ENCODE measurements at places on chromosomes 11 and 22.

GRCh38 chr11:78722786-78723185 lies 148.1 kb upstream of the NARS2 start:
- no peak for DNase-seq

- no peak for DNase-seq
Observed at GRCh38 chr11:113932788-113933187, 28.2 kb downstream of the HTR3B start.

DNA sequence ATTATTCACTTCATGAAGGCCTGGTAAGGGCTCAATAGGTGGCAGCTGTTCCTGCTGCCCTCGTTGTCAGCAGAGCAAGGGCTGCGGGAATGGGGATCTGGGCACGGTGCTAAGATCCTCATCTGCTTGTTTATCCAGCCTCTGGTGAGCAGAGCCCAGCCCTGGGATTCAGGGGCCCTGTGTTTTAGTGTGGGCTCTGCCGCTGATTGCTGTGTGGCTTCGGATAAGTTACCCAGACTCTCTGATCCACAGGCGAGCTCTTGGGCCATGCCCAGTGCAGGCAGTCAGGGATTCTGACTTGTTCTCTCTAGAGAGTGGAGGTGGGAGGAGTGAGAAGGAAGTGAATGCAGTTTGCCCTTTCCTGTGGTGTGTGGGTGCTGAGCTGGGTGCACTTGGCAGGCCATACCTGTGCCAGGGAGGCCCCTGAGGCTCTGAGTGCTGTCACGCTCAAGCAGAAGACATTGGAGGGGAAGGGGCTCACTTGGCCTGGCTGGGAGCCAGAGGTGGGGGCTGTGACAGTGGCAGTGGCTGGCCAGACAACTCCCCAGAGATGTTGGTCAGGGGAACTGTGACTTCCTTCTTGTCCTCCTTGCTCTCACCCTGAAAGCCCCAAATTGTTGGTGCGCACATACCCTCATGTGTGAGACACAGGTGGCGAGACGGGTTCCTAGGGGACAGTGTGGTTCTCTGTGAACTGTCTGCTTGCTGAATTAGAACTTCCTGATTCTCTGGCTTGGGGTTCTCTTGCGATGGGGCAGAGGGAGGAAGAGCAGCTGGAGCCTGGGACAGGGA lies 43.7 kb downstream of the CD82 start:
- DNase-seq: no peak

- DNase-seq: no peak
Observed at GRCh38 chr11:75597636-75598035, 35.6 kb downstream of the SERPINH1 start.

- no peak for DNase-seq
Observed at GRCh38 chr11:123318623-123319022, 111.4 kb upstream of the GRAMD1B start.

DNA sequence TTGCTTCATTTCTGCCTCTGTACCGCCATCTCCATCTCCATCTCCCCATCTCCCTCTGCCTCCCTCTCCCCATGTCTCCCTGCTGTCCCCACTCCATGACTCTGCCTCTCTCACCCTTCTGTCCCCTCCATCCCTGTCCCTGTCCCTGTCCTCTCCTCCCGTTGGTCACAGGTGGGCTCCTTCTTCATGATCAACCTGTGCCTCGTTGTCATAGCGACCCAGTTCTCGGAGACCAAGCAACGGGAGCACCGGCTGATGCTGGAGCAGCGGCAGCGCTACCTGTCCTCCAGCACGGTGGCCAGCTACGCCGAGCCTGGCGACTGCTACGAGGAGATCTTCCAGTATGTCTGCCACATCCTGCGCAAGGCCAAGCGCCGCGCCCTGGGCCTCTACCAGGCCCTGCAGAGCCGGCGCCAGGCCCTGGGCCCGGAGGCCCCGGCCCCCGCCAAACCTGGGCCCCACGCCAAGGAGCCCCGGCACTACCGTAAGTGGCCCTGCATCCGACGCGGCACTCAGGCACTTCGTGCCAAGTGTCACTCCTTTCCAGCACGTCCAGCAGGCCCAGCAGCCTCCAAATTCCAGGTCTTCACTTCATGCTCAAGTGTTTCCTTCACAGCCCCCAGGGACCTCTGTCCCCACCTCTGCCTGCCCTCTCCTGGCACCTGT lies 76.0 kb downstream of the CACNA1I start:
- DNase-seq: no peak

DNA sequence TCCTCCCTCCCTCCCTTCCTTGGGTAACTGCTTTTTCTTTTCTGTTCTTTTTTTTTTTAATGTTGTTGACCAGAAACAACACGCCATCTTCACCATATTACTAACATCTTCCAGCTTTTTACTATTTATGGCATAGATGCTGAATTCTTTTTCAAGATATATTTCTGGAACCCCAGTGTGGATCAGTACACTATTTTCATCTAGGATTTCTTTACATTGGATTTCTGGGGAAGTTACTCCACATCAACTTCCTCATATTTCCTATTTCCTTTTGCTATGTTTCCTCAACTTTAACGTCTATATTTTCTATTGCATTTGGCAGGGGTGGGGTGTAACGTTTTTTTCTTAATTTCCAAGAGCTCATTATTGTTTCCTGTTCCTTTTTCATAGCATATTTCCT lies 7.0 kb downstream of the PGM2L1 start:
- no peak for DNase-seq

GRCh38 chr22:32661737-32662586 lies 139.5 kb upstream of the TIMP3 start:
- peak; percentile 81 for DNase-seq

DNA sequence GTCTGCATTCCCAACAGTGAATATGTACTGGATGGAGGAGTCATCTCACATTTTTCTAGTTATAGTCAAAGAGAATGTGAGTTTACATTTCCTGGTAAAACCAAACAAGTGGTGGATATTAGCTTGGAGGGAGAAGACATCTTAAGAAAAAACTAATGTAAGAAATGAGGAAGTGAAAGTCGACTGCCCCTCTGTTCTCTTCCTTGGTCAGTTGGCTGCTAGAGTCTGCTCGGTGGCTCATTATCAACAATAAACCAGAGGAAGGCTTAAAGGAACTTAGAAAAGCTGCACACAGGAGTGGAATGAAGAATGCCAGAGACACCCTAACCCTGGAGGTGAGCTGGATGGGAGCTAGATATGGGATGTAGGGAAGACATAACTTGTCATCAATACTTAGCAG lies 5.8 kb downstream of the SLC22A9 start:
- DNase-seq: no peak

DNA sequence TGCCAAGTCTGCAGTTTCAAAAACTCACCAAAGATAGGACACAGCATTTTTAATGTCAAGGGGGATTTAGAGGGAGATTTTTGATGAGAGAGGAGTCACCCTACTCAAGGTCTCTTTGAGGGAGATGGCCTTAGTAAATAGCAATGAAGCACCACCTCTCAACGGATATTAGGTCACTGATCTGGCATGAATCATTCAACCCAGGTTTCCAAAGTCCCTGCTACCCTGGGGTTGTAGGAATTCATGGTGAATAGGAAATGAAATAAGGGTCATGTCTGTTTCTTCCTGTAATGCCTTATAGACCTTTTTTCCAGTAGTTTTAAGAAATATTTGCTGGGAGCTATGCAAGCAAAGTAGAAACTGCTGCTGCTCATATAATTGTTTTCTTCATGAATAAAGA lies 2154.9 kb downstream of the LRRC4C start:
- DNase-seq: no peak

- DNase-seq: no peak
Observed at GRCh38 chr11:8339592-8340022, 75.9 kb upstream of the LMO1 start.
